ENCODE measurements at places on chromosomes 6 and 20. TPM values are rescaled to one million over a fixed set of nuclear protein-coding genes. Genes with fewer than 3 reads are reported as not detected.

GFOD1 gene
- 5.2 TPM for total RNA-seq

FAM217A gene
- not detected for total RNA-seq

GPX5 gene
- total RNA-seq, result not detected

NNAT gene
- not detected for total RNA-seq

ARFGEF3 gene
- 21.8 TPM for total RNA-seq

DEF6 gene
- total RNA-seq, result 23.3 TPM

HCRTR2 gene
- not detected for total RNA-seq

TAF8 gene
- total RNA-seq, result 18.2 TPM

SLC17A4 gene
- total RNA-seq, result 10.6 TPM

TMX4 gene
- total RNA-seq, result 25.4 TPM

PDE7B gene
- total RNA-seq, result 1.0 TPM

CCN2 gene
- total RNA-seq, result 203 TPM

DNMT3B gene
- 6.3 TPM for total RNA-seq

GMPR gene
- total RNA-seq, result 14.0 TPM

FAM210B gene
- total RNA-seq, result 26.2 TPM

OXT gene
- not detected for total RNA-seq

SLC17A1 gene
- not detected for total RNA-seq

HLA-DOB gene
- not detected for total RNA-seq

FAM209B gene
- total RNA-seq, result not detected

ZBTB12 gene
- 2.1 TPM for total RNA-seq

ANKRD6 gene
- 21.4 TPM for total RNA-seq

SYNDIG1 gene
- 0.78 TPM for total RNA-seq

ELOVL4 gene
- 0.52 TPM for total RNA-seq

TSHZ2 gene
- total RNA-seq, result 6.0 TPM

RHAG gene
- total RNA-seq, result not detected

FAM162B gene
- not detected for total RNA-seq
